NCI-H1092 (cell line): ENCODE measurements at places on chromosomes 7 and 10.
A peak's percentile ranks its signal among the peaks of the same experiment; 100 is the strongest.

GRCh38 chr7:73570977-73571376 is 7.4 kb downstream of the TBL2 start:
- DNase-seq: no peak

- DNase-seq: no peak
These were observed at the start of gene BLNK for GRCh38 chr10:96271016-96271815. Gene BLNK (minus strand): TSS chr10:96271569. CDS start chr10:96271398, 171 bp downstream.

DNA sequence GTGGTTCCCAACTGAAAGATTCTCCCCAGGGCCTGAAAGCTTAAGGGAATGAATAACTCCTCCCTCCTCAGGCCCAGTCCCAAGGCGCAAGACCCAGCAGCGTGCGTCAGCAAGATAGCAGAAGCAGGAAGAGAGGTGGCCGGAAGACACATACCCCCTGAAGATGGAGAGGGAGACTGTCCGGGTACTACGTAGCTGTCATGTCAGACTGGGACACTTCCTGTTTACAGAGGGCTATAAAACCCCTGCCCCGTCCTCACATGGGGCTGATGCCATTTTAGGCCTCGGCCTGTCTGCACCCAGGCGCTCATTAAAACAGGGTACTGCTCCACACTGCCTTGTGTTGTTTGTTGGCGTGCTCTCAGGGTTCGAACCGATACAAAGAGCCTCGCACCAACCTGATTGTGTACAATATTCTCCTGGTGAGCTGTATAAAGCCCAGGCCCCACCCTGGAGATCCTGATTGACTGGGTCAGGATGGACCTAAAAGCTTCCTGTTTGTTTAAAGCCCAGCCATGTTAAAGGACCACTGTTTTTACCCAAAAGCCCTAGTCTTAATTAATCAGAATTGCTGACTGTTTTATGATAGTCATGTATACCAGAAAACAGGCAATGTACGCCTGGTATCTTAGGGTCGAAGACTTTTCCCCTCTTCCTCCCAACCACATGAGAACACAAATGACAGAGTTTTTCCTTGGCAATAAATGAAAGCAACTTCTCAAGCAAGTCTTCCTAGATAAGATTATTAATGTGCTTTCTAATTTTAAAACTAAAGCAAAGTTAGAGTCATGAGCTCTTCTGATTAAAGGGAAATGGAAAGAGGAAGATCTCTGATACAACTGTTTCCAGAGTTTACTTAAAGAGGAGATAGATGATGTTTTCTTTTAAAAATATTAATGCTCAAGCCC is 251.5 kb downstream of the DOCK4 start:
- no peak for DNase-seq

DNA sequence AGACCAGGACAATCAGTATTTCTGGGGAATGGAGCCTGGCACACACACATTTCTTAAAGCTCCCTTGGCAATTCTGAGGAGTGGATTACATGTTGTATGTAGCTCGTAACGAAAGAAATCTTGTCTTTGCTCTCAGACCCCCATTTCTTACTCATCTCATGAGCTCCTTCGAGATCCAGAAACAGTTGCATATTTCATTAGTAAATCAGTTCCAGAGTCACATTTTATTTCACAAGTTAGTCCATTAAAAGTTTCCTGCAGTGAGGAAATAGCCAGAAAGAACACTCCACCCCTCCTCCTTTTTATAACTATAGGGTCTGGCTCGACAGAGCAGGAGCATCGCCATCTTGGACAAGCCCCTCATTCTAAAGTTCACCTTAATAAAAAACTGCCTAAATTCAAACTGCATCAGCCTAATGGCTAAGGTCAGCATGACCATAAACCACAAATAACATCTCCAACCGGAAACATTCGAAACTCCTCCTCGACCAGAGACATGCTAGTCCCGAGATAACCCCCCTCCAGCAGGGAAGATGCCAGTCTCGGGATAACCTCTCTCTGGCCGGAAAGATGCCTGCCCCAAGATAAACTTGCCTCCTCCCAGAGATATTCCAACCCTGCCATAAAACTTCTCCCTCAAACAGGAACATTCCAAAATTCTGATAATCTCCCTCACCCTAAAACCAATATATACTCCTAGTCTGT is 7.4 kb downstream of the EGFR start:
- DNase-seq: no peak

DNA sequence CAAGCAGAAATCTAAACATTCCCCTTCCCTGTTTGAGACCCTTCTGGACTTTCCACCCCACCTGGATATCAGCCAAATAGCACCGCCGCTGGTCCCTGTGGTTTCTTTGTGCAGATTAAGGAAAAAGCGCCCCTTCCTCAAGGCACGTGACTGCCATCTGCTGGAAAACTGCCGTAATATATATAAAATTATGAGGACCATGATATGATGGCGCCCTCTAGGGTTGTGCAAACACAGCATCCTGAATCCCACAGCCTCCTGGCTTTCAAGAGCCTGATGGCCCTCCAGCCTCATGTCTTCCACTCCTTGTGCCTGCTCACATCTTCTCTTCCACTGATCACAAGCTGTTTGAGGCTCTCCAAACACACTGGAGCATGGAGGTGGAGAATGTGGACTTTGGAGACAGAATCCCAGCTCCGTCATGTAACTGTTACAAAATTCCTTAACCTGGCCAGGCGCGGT is 121.3 kb downstream of the MYL10 start:
- peak; percentile 74 for DNase-seq

GRCh38 chr7:7119729-7120128 is 62.6 kb upstream of the C1GALT1 start:
- DNase-seq: peak; percentile 16

- DNase-seq: no peak
These were observed 452.2 kb upstream of the SORCS1 start for GRCh38 chr10:107616463-107617410.

- no peak for DNase-seq
These were observed 247.9 kb downstream of the BAMBI start for GRCh38 chr10:28925121-28925663.

- peak; percentile 18 for DNase-seq
These were observed 462 bp downstream of the KIAA1549 start for GRCh38 chr7:138980563-138981291.

DNA sequence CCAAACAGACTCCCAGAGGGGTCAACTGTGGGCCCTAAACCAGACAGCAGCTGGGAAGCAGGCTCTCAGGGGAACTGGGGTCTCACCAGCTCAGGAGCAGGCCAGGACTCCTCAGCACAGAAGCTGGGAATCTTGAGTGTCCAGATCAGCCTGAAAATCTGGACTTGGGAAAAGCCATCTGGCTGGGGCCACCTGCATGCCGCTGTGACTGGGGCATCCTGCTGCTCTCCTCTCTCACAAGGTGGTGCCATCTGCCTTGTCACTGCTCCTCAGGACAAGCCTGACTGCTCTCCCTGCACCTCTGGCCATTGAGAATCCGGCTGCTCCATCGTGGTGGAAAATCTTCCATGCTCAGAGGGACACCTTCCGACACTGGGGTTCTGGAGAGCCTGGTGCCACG is 141.4 kb downstream of the PLPP4 start:
- DNase-seq: no peak

- DNase-seq: no peak
These were observed 60.9 kb upstream of the ADRB1 start for GRCh38 chr10:113982769-113983168.

GRCh38 chr10:128125416-128125943 is 743 bp downstream of the MKI67 start:
- DNase-seq: no peak

DNA sequence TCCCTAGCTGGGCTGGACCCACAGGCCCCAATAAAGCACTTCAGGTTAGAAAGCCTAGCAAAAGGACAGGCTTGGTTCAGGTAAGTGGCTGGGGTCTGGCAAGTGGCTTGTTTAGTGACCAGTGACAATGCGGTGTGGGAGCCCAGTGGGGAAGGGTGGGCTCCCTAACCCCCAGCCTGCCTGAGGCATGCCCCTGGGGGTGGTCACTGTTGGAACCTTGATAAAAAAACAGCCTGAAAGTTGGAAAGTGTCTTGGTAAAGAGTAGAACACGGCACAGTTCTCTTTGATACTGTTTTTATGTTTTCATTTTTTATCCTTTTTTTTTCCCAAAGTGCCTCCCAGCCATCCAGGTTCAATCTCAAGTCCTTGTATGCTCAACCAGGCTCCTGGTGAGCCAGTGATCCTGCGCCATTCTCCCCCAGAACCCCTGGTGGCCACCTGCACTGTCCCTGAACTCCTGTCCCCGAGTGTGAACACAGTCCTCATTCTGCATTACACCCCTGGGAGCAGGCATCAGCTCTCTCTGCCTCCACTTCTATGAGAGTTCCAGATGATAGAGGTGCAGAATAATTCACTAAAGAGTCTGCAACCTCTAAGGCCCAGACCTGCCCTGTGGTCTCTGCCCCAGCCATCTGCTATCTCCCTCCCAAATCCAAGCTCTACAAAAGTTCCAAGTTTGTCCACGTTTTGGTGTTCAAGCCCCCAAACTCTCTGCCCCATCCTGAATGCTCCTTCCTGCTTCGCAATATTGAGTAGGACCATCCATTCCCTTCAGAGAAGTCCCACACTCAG is 15.0 kb upstream of the CXCL12 start:
- DNase-seq: no peak

DNA sequence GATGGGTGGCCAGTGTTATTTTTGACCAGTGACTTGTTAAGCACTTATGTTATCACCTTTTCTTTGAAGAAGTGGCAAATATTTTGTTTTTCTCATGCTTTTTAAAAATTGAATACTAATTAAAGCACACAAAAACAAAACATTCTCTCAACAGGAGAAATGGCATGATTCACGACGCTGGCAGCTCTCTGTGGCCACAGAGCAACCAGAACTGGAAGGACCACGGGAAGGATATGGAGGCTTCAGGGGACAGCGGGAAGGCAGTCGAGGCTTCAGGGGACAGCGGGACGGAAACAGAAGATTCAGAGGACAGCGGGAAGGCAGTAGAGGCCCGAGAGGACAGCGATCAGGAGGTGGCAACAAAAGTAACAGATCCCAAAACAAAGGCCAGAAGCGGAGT is 6.2 kb upstream of the KIFBP start:
- no peak for DNase-seq

- DNase-seq: no peak
These were observed 159.2 kb downstream of the RGS10 start for GRCh38 chr10:119383174-119383856.

DNA sequence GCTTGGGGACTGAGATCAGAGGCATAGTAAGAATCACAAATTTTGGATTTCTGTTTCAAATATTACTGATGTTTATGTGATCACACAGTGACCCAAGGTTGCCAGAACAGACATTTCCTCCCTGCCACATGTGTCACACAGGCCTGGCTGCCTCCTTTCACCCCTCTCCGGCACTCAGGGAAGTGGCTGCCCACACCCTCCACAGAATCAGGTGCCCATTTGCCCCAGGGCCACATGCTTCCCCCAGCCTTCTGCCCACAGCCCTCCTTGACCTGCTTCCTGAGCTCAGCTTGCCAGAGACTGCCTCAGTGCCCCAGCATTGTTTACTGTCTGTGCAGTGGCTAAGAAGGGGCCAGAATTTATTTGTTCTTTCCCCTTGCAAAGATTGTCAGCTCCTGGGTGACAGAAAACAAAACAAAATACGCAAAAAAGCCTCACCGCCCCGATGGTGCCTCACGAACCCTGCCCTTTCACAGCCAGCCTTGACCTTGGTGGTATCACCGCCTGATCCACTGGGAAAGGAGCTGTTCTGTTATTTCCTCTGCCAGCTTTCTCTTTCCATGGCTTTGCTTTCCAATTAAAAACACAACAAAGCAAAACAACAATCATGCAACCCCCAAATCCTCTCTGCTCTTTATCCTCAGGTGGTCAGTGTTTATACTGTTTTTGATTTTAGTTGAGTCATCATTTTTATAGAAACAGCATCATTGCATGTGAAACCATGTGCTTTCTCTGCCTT is 52.8 kb downstream of the CHN2 start:
- no peak for DNase-seq

GRCh38 chr7:83509255-83510021 is 139.5 kb downstream of the SEMA3E start:
- DNase-seq: no peak

GRCh38 chr7:118777308-118777707 is 552.8 kb downstream of the ANKRD7 start:
- no peak for DNase-seq

DNA sequence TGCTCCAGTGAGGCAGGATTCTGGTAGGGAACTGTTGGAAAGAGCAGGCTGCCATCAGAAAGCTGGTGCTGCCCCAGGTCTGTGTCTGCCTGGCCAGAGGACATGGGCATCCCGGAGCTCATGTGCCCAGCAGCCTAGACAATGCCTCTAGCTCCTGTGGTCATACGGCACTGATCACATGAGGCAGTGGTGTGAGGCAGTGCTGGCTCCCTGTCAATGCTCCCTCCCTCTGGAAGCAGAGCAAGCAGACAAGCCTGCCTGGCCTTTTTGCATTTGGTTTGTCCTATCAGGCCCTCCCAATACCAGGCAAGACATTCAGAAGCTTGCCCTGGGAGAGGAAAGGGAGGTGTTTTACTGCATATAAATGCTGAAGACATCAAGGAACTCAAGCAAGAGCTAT is 19.5 kb upstream of the MMP21 start:
- DNase-seq: no peak

DNA sequence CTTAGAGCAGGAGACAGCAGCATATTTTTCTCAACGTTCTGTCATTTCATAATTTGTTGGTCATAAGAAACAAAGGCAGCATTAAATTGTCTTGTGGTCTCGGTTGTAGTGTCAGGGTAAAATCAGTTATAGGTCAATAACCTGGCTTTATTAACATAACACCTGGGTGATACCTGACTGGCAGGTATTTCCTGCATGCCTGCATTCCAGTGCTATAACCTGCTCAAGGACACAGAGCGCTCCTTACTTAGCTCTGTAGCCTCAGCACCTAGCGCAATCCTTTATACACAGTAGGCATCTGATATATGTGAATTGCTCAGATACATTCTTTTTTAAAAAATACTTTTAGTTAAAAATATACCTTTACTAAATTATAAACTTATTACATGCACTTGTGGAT is 38.9 kb upstream of the PRKG1 start:
- no peak for DNase-seq

DNA sequence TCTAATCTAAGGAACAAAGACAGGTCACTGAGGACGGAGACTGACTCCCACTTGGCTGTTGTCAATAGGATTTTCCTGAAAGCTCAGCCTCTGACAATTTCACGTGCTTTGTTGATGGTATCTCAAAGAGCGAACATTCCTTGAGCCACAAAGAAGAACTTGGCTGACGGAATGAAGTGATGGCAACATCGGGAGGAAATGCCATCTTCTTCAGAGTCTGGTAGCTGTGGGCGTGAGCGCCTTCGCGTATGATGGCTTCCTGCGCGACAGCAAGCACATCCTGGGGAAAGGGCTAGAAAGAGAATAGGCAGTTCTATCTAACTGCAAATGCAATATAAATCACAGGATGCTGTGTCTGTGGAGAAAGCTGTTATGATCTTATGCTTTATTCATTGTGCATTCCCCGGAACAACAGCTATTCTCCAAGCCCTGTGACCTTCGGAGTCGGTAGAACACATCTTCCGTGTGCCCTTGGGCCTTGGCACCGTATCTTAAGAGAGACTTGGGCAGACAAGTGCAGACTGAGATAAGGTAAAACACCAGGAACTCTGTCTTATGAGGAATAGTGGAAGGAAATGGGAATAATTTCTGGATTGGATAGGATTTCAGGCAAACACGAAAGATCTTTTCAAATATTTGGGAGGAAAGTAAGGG is 19.6 kb upstream of the GTPBP4 start:
- no peak for DNase-seq
